ENCODE measurements at places on chromosomes 5 and 9. TPM values are rescaled to one million over a fixed set of nuclear protein-coding genes. Genes with fewer than 3 reads are reported as not detected.

The LCN1 gene
- polyA plus RNA-seq: not detected

GRCh38 chr5:82662340-82662739 lies 384.2 kb upstream of the RPS23 start:
- DNase-seq: no peak

DNA sequence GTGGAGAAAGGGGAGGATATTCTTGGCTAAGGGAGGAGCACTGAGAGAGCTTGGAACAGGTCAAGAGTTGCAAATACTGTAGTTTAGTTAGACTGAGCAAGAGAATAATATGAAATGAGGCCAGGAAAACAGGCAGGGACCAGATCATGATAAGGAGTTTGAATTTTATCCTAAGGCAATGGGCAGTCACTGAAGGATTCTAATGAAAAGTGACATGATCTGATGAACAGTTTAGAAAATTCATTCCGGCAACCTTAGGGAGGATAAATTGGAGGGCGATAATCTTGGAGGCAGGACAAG lies 276.1 kb downstream of the PLK2 start:
- DNase-seq: no peak

- DNase-seq: no peak
These were observed 521.3 kb downstream of the EFNA5 start for GRCh38 chr5:107149243-107150005.

DNA sequence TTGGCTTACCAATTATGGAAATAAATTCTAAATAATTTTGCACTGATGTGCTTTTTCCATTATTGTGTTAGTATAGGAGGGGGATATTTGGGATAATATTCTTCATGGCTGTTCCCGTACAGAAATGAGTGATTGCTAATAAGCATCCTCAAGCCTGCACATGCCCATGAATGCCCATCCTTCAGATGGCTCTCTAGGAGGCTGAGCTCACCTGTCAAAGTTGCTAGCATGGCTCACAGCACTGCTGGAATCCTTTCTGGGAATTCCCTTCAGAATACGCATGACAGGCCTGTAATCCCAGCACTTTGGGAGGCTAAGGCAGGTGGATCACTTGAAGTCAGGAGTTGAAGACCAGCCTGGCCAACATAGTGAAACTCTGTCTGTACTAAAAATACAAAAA lies 124.1 kb downstream of the NXNL2 start:
- no peak for DNase-seq

Data from small intestine (tissue), 16 donors.